Upper lobe of left lung (tissue), 6 donors: ENCODE measurements at places on chromosomes 12 and 14.

- DNase-seq: no peak
These were observed 293.5 kb upstream of the DIO2 start for GRCh38 chr14:80504781-80505180.

DNA sequence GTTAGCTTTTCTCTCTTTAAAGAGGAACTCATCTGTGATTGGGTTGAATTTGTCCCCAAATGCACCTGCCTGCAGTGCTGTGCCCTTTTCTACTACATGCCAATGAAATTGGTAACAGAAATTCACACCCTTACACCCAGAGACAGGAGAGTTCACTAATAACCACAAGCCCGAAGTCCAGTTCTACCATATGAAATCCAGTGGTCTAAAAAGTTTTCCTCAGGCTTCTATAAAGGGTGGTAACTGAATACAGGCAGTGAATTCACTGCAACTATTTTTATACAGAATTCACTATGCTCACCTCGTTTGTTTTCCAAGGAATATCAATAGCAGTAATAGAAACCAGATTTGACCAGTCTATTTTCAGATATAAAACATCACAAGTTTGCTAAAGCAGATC, 31.5 kb upstream of the SOS2 start:
- DNase-seq: no peak

- no peak for DNase-seq
These were observed 1054.7 kb downstream of the GALC start for GRCh38 chr14:86938320-86938719.

- DNase-seq: no peak
These were observed 305.4 kb downstream of the BMP4 start for GRCh38 chr14:53651096-53651740.

- DNase-seq: no peak
These were observed 101.2 kb upstream of the EGLN3 start for GRCh38 chr14:34051966-34052657.
